ENCODE measurements at places on chromosomes 7 and 10.
A peak's percentile ranks its signal among the peaks of the same experiment; 100 is the strongest.

DNA sequence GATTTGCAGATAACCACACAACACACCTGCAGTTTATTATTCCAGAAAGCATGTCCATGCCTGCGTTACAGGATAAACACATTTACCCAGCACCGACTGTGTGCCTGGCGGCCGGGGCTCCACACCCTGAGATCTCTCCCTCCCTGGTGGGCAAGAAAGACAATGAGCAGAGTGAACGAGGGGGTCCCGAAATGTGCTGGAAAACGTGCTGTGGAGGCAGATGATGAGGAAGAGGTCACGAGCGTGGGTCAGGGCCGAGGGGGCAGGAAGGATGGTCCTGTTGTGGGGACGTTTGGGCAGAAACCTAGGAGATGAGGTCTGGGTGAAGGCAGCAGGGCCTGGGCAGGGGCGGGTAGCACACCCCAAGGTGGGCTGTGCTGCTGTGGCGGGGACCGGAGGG lies 86.9 kb downstream of the DYNC2I1 start:
- no peak for DNase-seq

GRCh38 chr10:34514290-34514689 lies 300.8 kb downstream of the PARD3 start:
- DNase-seq = no peak

DNA sequence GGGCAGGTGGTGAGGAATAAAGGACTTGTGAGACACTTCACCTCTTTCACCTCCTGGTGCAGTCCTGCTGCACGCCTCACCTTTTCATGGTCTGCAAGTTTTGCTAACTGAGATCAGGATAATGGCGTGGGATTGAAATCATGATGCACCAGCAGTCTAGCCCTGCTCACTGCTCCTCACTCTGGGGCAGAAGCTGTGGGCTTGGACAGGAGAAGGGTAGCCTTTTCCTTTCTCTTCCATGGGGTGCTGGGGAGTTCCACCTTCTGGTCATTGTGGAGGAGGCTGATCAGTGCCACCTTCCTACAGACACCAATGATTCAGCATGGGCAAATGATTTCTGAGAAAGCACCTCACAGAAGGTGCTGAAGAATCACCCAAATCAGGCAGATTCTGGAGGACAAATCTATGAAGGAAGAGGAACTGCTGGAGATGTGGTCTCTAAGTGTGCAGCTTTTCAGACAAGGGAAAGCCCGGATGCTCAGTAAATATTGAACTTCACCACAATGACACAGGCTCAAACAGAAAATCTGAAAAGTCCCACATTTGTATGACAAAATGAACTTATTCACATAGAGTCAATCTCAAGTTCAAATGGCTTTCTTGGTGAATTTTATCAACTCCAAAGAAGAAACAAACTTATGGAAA lies 19.7 kb downstream of the MBL2 start:
- no peak for DNase-seq

DNA sequence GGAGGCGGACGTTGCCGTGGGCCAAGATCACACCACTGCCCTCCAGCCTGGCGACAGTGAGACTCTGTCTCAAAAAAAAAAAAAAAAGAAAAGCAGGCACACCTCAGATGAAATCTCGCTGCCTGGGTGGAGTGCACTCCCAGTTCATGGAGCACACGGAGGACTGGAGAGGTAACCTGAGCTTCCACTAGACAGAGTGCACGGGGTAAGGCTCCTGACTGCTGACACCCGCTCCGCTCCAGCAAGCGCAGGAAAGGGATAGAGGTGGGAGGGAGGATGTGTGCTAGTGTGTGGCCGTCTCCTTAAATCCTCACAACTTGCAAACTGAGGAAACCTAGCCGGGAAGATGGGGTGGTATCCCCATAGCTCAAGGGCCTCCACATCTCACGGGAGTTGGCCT lies 50.8 kb downstream of the FAM53B start:
- DNase-seq = no peak

- DNase-seq = no peak
Measured at GRCh38 chr10:74799721-74800221, 26.6 kb upstream of the KAT6B start.

DNA sequence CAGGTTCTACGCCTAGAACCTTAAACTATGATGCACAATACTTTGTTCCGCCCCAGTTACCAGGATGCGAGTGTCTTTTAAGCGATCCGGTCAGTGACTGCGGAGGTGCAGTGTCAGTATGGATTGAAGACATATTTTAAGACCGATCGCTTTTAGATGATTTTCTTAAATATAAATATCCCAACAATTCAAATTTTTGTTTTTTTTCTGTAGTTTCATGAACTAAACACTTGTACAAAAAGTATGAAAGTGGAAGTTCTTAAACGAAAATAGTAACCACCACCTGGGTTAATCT lies 835 bp downstream of the COMMD3 start:
- no peak for DNase-seq

GRCh38 chr10:61286686-61287085 lies 166.5 kb downstream of the TMEM26 start:
- peak; percentile 6 for DNase-seq

GRCh38 chr7:48887500-48887899 lies 36.8 kb upstream of the CDC14C start:
- DNase-seq = no peak

GRCh38 chr7:29457565-29458011 lies 106.0 kb upstream of the PRR15 start:
- no peak for DNase-seq

GRCh38 chr10:30118590-30118989 lies 59.2 kb upstream of the JCAD start:
- DNase-seq = no peak

- no peak for DNase-seq
Measured at GRCh38 chr7:113774182-113774807, 144.5 kb downstream of the PPP1R3A start.

DNA sequence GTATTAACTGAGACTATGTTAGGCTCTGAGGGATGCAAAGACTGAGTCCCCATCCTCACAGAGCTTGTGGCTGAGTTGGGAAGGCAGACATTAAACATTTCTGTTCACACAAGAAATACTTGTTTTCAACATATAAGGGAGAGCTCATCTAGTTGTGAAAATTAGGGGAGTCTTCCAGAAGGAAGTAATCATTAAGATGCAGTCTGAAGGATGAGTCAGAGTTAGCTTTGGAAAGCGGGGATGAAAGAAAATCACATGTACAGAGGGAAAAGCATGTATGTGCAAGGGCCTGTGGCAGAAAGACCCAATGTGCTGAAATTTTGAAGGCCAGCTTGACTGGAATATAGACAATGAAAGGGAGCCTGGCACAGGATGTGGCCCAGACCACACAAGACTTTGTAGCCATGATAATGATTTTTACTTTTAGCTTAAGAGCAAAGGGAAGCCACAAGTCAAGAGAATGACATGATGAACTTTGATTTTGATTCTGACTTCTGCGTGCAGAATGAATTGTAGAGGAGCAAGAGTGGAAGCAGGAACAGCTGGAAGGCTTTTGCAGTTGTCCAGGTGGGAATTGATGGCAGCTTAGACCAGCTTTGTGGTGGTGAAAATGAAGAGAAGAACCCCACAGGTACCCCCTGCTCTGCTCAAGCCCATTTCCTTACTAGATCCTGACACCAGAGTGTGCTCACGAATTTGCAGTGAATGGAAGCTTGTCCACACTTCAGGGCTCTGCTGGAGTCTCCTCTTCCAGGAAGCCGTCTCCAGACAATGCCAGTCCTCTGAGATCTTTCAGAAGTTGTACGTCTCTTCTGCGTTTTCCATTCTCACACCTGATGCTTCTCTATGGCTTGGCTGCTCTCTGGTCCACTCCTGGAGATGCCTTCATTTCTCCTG lies 115.6 kb downstream of the ATXN7L1 start:
- DNase-seq = no peak

- no peak for DNase-seq
Measured at GRCh38 chr7:32518534-32519140, 23.3 kb downstream of the AVL9 start.

- no peak for DNase-seq
Measured at GRCh38 chr10:78393094-78393493, 359.4 kb downstream of the RPS24 start.

GRCh38 chr10:70829543-70829942 lies 13.8 kb downstream of the SGPL1 start:
- DNase-seq = no peak

- DNase-seq = no peak
Measured at GRCh38 chr10:130745251-130745650, 566.3 kb downstream of the TCERG1L start.

DNA sequence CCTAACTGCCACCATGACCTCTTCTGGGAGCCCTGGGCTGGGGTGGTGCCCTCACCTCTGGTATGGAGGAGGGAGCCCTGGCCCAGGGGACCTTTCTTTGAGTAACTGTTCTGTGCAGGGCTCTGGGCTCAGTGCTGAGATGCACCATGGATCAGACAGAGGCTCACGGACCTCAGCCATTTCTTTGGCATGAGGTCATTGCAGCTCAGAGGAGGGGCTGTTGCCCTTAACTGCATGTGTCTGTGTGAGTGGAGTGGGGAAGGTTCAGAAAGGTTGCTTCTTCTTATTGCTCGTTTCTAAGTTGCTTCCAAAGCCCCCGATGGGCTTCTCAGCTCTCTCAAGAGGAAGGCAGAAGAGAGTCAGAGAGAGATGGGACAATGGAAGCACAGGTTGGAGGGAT lies 233.9 kb downstream of the RPS24 start:
- no peak for DNase-seq

- no peak for DNase-seq
Measured at GRCh38 chr10:74888962-74889661, 62.7 kb downstream of the KAT6B start.

DNA sequence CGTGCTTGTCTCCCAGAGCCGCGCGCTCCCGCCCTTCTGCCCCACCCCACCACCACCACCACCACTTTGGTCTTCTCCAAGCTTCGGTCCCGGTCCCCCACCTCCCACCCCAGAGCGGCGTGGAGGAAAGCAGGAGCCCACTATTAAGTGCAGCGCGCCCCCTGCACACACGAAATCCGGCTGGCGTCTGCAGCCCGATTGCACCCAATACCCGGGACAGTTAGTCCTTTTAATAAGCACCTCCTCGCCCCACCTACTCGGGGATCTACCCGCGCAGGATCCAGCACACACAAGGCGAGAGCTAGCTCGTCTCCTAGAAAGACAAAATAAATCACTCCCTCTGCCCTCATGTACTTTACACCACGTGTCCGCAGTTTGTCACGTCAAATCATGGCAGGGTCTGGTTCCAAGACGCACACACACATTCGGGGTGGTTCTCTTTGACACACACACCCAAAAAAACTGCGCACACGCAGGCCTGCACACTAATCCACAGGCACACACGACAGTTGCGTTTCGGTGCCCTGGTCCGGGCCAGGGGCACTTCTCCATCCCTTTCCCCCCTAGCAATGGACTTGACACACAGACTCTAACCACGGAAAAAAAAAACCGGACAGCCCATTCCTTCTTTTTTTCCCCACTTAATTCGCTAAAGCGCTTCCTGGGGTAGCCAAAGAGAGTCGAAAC lies 1.6 kb downstream of the SFMBT2 start:
- DNase-seq = peak; percentile 52

- no peak for DNase-seq
Measured at GRCh38 chr10:121435099-121435875, 163.0 kb downstream of the FGFR2 start.

GRCh38 chr7:132910657-132911056 lies 171.2 kb downstream of the CHCHD3 start:
- no peak for DNase-seq

- DNase-seq = no peak
Measured at GRCh38 chr7:6675807-6676405, 30.8 kb downstream of the ZNF12 start.

- no peak for DNase-seq
Measured at GRCh38 chr10:89653410-89653869, 8.4 kb upstream of the PANK1 start.

GRCh38 chr7:101826081-101826835 lies 8.8 kb downstream of the CUX1 start:
- no peak for DNase-seq

GRCh38 chr7:157544226-157544625 lies 207.4 kb downstream of the DNAJB6 start:
- no peak for DNase-seq

GRCh38 chr10:73404690-73405089 lies 9.2 kb downstream of the ANXA7 start:
- no peak for DNase-seq

DNA sequence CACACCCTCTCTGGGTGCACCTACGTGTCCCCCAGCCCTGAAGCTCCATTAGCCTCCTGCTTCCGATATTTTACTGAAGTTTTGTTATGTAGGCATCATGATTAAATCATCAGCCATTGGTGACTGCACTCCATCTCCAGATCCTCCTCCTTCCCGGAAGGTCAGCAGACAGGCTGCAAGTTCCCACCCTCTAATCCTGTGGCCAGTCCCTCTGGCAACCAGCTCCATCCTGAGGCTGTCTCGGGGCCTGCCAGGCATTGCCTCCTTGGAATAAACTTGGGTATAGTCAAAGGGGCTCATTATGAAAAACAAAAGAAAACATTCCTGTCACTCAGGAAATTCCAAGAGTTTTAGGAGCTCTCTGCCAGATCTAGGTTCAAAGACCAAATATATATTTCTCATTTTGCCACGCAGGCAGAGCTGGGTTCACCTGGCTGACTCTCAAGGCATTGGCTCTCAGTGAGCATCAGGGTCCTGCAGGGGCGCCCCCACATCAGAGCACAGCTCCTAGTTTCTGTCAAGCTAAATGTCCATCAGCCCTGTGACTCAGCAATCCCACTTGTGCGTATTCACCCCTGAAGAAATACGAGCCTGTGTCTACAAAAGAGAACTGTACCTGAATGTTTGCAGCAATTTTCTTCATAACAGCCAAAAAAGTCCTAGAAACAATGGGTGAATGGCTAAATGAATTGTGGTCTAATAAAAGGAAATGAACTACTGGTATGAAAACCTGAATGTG lies 27.4 kb upstream of the TMEM72 start:
- DNase-seq = no peak

GRCh38 chr7:4428526-4428925 lies 253.6 kb upstream of the FOXK1 start:
- DNase-seq = no peak

DNA sequence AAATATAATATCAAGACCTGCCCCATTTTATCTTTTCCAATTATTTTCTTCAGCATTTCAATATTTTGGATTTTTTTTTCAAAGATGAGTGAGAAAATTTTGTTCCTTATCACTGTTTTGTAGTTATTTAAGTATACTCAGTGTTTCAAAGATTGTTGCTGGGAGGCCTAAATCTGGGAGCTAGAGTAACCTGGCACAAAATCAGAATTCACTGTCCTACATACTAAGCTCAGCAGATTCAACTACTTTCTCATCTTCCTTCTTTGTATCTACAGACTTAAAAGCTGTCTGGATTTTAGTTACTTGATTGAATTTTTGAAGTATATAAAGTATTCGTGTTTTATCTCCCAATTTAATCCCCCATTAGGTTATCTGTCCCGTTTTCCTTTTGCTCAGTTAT lies 85.9 kb downstream of the TAX1BP1 start:
- DNase-seq = no peak

- no peak for DNase-seq
Measured at GRCh38 chr10:59517996-59518395, 155.6 kb upstream of the FAM13C start.

DNA sequence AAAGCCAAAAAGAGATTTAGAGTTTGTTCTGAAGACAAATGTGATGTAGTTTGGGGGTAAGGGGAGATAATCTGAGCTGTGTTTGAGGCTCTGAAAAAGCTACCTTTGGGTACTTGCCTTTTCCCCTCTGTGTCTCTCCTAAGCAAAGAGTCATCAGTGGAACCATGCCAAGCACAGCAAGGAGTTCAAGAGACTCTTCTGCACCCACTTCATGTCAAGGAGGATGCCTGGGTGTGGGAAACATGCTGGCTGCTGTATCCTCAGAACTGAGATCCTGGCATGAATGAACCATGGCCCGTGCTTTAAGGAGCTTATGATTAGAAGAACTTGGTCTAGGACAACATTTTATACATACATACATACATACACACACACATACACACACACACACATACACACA lies 142.9 kb downstream of the NOC3L start:
- DNase-seq = no peak
